ENCODE measurements at places on chromosomes 16 and 17.
A peak's percentile ranks its signal among the peaks of the same experiment; 100 is the strongest.

DNA sequence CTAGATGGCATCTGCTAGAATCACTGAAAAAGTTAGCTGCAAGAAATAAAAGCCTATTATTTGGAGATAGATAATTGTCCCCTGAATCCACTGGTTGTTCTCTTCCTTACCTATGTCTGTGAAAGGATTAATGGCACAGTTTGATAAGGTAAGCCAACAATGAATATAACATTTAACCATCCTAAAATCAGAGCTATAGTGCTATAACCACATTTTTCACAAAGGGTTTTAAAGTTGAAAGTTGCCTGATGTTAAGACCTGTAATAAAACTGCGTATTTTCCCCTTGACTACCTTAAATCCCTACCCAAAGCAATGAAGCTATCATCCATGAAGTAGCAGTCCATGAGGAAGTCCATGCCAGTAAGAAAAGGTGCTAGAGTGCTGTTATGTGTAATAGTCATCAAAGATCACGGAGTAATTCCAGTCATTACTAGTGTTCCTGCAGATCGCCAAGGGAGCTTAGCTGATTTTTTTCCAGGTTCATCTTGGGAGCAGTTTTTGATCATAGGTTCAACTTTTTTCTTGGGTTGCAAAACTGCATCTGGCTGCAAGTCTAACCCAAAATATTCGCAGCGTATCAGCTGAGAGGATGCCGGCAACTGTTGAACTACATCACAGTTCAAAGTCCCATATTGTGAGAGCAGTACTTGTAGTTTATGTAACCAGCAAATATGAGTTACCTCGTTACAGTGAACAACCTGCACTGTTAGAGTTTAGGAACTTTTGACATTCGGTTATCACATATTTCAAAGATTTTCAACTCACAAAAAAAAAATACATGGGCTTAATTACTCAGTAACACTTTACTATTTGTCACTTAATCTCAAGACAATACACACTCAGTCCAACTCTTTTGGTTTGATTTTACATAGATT, 18.2 kb upstream of the RSL1D1 start:
- DNase-seq: no peak

- DNase-seq: no peak
These were observed 3.8 kb upstream of the NAT9 start for GRCh38 chr17:74779948-74780400.

GRCh38 chr17:60514053-60514452, 12.0 kb downstream of the APPBP2 start:
- DNase-seq: no peak

DNA sequence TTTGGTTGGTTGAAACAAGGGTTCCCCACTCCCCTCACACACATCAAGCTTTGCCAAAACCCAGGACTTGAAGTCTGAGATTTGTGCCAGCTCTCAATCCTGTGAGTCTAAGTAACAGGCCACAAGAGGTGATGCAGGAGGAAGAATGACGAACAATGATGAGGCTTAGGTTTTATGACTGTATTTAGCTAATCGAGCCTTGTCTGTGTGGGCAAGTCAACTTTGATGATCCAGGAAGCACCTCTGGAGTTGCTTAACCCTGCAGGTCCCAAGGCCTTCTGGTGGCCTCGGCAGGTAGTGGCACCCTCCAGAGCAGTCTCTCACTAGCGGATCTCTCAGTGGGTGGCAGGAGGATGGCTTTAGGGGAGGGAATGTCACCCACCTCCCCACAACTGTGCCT, 28.7 kb downstream of the CDK5RAP3 start:
- DNase-seq: no peak

GRCh38 chr17:19714542-19715411, 1.6 kb downstream of the SLC47A2 start:
- no peak for DNase-seq

- no peak for DNase-seq
These were observed 59.2 kb upstream of the GOT2 start for GRCh38 chr16:58793366-58793765.

- no peak for DNase-seq
These were observed 53.9 kb downstream of the GNAO1 start for GRCh38 chr16:56245197-56245596.

- peak; percentile 55 for DNase-seq
These were observed 37.6 kb downstream of the CTU2 start for GRCh38 chr16:88743693-88744576.

- DNase-seq: no peak
These were observed 216.2 kb downstream of the RBFOX1 start for GRCh38 chr16:7548796-7549318.

DNA sequence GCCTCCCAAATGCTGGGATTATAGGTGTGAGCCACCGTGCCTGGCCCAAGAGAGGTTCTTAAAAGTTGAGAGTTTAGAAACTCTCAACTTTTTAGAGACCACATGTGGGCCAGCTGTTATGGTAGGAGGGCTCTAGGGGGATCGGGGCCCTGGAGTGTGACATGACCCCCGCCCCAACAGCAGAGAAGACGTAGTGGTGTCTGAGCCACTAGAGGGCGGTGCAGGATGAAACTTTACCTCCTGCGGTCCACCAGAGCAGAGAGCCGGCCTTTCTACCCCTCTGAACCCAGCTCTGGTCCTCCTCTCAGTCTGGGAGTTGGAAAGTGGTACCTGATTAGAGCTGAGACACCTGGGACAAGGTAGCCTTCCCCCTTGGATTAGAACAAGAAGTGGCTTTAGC, 7.4 kb downstream of the CDK5RAP3 start:
- peak; percentile 52 for DNase-seq

All from NCI-H460 (cell line).